NCI-H2029 treated with DMSO at 0.1 percent for 48 hours (cell line): ENCODE measurements at places on chromosomes 6 and 20.
A peak's percentile ranks its signal among the peaks of the same experiment; 100 is the strongest.

DNA sequence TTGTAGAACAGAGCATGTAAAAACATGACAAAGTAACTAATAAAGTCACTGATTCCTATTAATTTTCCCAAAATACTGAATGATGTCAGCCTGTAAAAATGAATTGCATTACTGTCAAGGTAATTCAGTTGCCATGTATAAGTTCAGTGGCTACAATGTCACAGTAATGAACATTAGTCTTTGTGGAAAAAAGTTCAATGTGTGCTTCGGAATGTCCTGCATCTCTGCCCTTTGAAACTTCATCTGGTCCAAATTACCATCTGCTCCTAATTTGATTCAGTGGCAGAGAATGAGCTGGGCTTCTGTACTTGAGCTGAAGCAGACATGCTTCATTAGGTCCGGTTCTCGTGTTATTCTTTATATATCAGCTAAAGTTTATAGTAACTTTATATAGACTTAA, 567.4 kb downstream of the COL12A1 start:
- no peak for DNase-seq

- no peak for DNase-seq
Observed at GRCh38 chr20:23879811-23880374, 345 bp upstream of the CST5 start.

GRCh38 chr6:135088818-135089809, 34.5 kb upstream of the HBS1L start:
- DNase-seq: no peak

- DNase-seq: no peak
Observed at GRCh38 chr6:44423306-44423705, 35.8 kb downstream of the CDC5L start.

GRCh38 chr6:159715166-159715565, 12.1 kb upstream of the WTAP start:
- no peak for DNase-seq

DNA sequence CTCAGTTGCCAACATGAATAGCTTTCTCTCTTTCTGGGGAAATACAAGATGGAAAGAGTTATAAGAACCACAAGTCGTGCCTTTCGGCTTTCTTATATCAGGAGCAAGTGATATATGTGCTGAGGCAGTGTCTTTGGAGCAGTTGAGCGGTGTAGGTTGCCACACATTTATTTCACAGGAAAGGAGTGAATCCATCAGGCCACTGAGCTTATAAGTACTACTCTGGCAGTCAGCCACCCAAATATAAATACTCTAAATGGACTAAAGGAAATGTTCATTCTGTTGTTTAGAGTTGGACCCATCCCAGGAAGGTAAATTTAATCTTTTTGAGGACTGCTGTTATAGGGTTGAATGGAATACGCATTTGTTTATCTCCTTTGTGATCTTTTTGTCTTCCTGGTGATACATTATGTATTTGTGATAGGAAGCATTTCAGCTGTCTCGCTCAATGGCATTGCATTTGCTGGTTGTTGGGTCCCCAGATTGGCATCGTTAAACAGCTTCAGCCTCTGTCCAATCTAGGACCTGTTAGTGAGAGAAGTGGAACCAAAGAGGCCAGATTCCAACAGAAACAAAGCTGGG, 139.7 kb downstream of the SOBP start:
- DNase-seq: peak; percentile 97

DNA sequence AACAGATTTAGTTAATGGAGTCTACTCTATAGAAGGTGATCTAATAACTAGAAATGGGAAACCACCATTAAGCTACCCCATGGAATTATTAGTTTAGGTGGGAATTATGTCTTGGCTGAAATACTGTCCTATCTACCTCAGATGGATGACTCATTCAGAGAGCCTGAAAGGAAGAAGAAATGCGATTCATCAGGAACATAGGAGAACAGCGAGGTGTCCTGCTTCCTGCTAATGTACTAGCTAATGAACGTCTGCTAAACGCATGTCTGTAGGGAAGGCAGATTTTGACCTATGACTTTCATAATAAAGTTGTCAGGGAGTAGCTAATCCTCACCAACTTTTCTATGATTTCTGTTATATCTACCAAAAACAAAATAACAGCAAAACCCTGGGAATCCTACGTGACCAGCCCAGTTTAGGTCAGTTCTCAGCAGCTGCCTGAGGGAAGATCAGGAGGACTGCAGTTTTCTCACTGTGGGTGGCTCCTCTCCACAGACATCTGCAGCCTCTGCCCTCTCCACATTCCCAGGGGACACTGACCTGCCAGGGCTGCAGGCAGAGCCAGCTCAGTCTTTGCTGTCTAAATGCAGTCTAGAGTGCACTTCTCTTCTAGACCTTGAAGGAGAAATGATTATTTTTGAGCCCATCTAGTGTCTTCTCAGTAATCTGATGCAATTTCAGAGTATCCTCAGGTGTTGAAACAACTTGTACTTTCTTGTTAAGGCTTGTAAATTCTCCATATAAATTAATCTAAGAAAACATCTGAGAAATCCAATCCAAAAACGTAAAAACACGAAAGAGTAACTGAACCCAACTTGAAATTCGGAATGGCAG, 18.1 kb upstream of the SFT2D1 start:
- no peak for DNase-seq

GRCh38 chr6:37204014-37204751, 34.2 kb downstream of the PIM1 start:
- DNase-seq: peak; percentile 15

DNA sequence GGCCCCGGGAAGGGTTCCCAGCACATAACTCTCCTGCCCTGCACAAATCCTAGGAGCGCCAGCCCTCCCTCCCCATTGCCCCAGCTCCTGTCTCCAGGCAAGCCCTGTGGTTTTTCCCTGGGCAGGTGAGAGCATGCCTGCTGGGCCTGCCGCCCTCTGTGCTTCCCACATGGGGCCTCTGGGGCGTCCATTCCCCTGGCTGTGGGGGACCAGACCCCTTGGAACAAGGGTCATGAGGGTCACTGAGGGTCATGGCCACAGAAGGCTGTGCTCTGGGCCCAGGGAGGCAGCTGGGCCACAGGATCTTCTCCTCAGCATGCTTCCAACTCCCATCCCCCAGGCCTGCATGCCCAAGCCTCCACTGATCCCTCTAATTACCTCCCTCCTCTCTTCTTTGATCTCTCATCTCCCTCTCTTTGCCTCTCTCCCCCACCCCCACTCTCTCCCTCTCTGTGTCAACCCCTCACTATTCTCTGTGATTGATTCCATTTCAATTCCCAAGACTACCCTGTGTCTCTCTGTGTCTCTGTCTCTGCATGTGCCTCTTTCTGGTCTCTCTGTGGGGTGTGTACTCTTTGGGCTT, 6.1 kb downstream of the MDFI start:
- no peak for DNase-seq

DNA sequence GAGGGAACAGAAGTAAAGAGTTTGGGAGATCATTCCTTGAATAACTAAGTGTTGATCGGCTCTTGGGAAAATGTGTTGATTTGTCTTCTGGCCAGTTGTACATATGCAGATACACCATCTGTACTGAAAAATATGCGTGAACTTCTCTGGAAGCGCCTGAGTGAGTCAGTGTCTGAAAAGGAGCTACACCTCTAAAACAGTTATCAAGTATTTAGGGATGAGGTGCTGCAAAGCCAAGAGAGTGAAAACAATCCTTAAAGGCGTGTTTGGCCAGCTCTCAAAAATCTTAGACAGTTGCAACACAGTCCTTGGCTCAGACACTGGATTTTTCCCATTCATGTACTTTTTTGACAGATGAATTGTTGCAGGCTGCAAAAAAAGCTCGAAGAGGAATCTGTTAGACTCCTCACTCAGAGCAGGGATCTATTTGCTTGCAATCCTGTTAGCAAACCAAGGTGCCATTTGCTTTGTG, 61.3 kb downstream of the BMP6 start:
- DNase-seq: no peak

DNA sequence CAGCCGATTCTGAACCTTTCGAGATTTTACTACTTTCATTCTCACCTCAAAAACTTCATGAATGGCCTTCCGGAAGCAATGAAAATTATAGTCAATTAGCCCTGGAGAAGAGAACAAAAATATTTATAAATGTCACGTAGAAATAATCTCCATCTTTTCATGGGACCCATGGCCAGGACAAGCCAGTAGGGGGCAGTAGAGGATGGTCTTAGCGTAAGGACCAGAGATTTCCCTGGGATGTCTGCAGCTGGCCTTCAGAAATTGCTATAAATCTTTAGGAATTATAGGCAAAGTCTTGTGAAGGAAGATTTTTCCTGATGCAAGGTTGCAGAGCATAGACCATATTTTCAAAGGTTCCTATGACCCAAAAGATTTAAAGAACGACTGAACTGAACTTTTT, 15.6 kb upstream of the UBE2J1 start:
- DNase-seq: peak; percentile 22

- no peak for DNase-seq
Observed at GRCh38 chr6:1796706-1797529, 187.2 kb downstream of the FOXC1 start.

DNA sequence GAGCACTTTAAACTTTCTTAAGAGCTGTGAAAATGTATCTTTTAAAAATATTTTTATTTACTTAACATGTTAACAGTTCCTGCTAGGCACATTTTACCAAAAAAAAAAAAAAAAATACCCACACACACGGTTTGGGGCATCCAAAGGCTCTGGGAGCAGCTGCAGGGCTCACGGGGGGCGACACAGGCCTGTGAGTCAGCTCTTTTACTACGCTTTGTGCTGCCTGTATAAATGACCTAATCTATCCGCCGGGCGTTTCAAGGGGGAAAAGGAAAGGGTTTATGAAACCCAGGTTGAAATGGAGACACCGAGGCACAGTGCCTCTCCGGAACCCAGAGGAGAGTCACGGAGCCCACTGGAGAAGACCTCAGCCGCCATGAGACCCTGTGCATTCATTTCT, 40.4 kb downstream of the DLL1 start:
- no peak for DNase-seq

DNA sequence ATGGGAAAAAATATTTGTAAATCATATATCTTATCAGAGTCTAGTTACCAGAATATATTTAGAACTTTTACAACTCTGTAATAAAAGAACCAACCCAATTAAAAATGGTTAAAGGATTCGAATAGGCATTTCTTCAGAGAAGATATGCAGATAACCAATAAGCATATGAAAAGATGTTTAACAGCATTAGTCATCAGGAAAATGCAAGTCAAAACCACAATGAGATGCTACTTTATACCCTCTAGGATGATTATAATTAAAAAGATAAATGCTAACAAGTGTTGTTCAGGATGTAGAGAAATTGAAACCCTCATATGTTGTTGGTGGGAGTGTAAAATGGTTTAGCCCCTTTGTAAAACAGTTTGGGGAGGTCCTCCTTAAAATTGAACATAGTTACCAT, 94.1 kb downstream of the LRRC1 start:
- DNase-seq: no peak

- DNase-seq: no peak
Observed at GRCh38 chr6:15994814-15995459, 133.9 kb upstream of the MYLIP start.

GRCh38 chr20:48277266-48277665, 492.0 kb upstream of the SULF2 start:
- no peak for DNase-seq

GRCh38 chr6:74087899-74088298, 391.9 kb downstream of the CD109 start:
- DNase-seq: no peak

- peak; percentile 52 for DNase-seq
Observed at GRCh38 chr6:81562169-81562568, 190.3 kb downstream of the TENT5A start.

GRCh38 chr6:122623279-122623678, 13.1 kb downstream of the PKIB start:
- no peak for DNase-seq

DNA sequence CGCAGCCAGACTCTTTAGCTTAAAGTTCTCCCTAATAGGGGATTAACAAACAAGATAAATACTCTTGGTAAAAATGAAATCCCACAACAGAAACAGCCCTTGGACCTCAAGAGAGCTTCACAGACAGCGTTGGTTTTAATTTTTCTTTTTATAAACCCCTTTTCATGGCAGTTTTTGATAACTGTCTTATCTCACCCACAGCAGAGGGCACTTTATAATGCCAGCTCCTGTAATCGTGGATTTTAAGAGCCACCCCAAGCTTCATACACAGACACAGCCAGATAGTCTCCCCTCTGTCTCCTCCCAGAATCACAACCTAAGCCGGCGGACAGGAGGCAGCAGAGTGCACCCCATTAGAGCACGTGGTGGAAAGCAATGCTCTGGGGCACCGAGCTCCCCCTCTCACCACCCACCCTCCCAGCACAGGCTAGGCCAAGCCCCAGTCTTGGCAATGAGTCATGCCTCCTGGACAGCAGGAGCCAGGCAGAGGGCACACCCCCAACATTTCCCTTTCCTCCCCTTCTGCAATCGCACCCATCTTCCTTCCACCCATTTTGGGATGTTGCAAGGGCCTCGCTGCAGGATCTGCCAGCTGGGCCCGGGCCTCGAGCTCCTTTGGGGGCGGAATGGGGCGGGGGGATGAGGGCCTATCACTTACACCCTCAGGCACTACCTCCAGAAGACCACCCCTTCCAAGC, 2.4 kb downstream of the JAG1 start:
- DNase-seq: no peak

GRCh38 chr20:2652724-2653555, 508 bp downstream of the NOP56 start:
- no peak for DNase-seq

DNA sequence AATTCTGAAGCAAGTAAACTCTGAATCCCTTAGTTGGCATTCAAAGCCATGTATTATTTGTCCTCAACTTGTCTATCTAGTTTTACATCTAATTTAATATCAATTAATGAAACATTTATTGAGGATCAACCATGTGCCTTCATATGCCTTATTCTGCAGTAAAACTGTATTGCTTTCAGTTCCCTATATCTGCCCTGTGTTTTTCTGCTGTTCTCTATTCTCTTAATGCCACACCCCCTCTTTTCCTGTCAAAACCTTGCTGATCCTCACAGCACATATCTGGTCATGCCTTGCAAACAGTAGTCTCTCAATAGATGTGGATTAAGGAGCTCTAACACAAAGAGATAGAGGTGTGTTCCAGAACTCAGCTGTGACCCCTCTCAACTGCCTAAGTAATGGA, 2.0 kb downstream of the FIG4 start:
- no peak for DNase-seq

GRCh38 chr6:42030585-42031506, 19.5 kb upstream of the TAF8 start:
- no peak for DNase-seq

DNA sequence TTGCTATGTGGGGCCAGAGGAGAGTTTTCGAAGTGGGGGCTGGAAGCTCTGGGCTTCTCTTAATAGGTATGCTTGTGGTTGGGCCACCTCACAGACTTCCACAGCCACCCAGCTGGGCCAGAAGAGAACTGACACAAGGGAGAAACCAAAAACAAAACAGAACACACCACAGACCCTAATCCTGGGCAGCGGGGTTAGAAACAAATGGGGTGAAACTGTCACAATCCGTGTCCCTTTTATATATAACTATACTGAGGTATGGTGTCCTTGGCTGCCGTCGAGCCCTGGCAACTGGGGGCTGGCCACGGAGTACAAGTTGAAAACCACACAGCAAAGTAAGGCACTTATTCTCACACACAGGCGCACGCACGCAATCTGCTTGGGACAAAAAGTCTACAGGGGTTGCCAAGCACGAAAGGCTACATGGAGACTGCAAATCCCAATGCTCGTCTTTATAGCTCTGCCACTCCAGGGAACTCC, 78.3 kb downstream of the TRAM2 start:
- DNase-seq: no peak

GRCh38 chr20:49818816-49819215, 6.2 kb downstream of the SLC9A8 start:
- DNase-seq: no peak
